Large intestine (tissue), 12 donors: ENCODE measurements at places on chromosomes 5 and 9. TPM values are rescaled to one million over a fixed set of nuclear protein-coding genes. Genes with fewer than 3 reads are reported as not detected.

DNA sequence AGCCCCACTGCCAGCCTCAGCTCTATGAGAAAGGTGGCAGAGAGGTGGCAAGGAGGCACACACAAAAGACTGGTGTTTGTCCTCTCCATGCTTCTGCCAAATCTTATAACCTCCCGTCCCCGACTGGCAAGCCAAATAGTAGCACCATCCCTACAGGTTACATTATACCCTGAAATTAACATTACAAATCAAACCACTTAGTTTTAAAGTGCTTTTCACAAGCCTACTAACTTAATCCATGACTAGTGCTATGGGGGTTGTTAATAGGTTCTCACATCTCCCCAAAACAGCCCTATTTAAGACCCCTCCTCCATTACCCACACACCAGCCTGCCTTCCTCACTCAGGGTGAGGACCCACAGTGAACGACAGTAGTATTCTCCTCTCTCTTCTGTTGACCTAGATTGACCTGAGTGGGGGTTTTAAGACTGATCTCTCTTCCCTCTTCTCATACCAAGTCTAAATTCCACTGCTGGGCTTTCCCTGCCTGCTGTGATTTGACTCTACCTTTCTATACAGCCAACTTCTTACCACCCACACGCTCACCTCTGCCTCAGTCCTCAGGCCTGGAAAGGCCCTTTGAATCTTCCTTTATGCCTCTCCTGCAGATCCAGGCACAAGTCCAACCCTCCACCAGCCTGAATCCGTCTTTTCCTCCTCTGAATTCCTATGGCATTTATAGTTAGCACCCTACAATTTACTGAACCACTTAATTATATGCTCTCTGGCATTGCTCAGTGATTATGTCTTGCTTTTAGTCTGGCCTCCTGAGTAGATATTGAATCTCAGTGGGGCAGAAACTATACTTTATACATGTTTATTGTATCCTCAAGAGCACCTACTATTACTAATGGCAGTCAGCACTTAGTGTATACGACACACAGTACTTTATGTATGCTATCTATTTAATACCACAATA, 116.1 kb downstream of the TMEM174 start:
- DNase-seq, result no peak

EPB41L4A gene
- 2.2 TPM for polyA plus RNA-seq

DNA sequence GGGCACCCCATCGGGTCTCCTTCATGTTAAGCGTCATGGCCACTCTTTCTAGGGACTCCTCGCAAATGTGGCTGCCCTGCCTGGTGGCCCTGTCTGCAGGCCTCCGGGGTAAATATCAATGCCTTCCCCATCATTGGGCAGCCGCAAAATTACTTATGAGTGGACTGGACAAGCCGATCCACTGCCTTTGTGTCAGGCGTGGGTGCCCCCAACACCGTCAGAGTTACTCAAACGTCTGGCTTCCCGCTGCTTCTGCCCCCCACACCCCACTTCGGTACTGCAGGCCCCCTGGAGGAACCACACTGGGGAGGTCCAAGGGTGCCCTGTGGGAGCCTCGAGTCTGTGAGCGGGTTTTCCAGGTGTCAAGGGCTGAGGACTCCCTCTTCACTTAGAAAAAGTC, 3.8 kb downstream of the LHX3 start:
- DNase-seq, result no peak

TSSK1B gene
- polyA plus RNA-seq, result not detected

DNA sequence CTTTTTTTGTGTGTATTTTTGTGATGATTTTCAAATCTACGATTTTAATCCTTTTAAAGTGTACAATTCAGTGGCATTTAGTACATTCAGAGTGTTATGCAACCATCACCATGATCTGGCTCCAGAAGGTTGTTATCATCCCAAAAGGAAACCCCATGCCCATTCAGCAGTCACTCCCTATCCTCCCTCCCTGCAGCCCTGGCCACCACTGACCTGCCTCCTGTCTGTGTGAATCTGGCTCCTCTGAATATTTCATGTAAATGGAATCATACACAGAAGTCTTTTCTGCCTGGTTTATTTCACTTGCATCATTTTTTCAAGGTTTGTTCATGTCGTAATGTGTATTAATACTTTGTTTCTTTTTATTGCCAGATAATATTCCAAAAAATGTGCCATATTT, 32.5 kb downstream of the HABP4 start:
- no peak for DNase-seq

- DNase-seq, result no peak
Observed at GRCh38 chr9:109923806-109924205, 143.8 kb downstream of the PALM2AKAP2 start.
